Activated CD4-positive, alpha-beta T cell treated with anti-CD3 and anti-CD28 coated beads, Interleukin-2, amount 50 U/mL, for 1 hour (primary cell): ENCODE measurements at places on chromosomes 12 and 14.

GRCh38 chr14:25953532-25954139, 644.2 kb downstream of the NOVA1 start:
- DNase-seq = no peak

DNA sequence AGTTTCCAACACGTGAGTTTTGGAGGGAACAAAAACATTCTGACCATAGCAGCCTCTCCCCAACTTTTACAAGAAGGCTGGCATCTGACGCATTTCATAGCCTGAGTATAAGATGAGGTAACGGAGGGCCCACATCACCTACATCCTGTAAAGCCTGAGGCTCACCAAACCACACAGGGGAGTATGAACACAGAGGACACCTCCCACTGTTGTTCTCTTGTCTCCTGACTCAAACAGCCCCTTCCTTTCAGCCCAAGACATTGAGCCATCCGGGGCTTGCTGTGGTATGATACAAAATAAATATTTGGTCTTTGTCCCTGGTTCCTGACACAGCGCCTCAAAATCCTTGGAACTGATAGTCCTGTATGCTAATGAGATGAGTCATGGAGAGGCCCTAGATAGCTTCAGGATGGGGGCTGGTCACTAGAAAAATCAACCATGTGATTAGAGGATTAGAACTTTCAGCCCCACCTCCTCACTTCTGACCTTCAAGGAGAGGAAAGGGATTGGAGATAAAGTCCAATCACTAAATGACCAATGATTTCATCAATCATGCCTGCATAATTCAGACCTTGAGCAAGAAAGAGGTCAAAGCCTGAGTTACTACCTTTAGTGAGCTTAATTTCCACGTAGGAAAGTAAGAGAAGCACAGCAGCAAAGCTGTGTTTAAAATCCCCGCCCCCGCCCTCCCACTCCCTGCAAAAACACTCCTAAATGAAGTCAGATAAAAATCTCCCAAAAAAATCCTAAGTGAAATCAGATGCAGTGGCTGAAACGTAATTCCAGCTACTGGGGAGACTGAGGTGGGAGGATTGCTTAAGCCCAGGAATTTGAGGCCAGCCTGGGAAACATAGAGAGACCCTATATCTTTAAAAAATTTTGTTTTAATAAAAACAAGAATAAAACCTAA, 236.4 kb downstream of the PCNX1 start:
- DNase-seq = no peak

DNA sequence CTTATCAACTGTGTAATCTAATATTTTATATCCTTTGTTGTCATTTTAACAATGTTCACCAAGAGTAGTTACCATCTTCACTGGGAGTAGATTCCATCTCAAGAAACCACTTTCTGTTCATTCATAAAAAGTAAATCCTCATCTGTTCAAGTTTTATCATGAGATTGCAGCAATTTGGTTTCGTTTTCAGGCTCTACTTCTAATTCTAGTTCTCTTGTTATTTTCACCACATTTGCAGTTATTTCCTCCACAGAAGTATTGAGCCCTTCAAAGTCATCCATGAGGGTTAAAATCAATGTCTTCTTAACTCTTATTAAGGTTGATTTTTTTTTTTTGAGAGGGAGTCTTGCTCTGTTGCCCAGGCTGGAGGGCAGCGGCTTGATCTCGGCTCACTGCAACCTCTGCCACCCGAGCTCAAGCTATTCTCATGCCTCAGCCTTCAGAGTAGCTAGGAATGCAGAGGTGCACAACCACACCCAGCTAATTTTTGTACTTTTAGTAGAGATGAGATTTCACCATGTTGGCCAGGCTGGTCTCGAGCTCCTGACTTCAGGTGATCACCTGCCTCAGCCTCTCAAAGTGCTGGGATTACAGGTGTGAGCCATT, 276.6 kb downstream of the ACSS3 start:
- no peak for DNase-seq

GRCh38 chr12:56719056-56719455, 6.0 kb downstream of the NACA start:
- DNase-seq = no peak

DNA sequence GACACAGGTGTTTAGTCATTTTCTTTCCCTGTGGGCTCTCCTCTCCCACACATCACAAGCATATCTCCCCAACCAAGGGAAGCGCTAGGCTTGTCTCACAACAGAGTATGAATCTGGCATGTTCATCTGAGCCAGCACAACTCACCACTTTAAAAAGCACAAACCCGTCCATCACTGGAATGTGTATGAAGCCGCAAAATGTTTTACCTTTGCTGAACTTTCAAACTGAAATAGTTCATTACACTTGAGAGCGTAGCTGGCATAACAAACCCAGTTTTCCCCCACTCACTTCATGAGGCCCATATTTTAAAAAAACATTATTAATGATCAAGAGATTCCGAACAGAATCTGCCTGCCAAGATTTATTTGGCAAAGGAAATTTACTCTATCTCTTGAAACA, 15.8 kb downstream of the NID2 start:
- no peak for DNase-seq

DNA sequence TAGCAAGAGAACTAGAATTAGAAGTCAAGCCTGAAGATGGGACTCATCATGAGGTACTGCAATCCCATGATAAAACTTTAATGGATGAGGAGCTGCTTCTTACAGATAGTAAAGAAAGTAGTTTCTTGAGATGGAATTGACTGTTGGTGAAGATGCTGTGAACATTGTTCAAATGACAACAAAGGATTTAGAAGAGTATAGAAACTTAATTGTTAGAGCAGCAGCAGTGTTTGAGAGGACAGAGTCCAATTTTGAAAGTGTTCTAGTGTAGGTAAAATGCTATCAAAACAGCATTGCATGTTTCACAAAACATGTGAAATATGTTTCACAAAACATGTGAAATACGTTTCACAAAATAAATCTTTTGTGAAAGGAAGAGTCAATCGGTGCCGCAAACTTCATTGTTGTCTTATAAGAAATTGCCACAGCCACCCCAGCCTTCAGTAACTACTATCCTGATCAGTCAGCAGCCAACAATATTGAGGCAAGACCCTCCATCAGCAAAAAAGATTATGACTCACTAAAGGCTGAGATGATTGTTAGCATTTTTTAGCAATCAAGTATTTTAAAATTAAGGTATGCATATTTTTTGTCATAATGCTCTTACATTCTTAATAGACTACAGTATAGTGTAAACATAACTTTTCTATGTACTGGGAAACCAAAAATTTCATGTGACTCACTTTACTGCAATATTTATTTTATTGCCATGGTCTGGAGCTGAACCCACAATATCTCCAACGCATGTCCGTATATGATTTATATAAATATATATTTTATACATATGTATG, 173.4 kb upstream of the BMP4 start:
- DNase-seq = no peak

DNA sequence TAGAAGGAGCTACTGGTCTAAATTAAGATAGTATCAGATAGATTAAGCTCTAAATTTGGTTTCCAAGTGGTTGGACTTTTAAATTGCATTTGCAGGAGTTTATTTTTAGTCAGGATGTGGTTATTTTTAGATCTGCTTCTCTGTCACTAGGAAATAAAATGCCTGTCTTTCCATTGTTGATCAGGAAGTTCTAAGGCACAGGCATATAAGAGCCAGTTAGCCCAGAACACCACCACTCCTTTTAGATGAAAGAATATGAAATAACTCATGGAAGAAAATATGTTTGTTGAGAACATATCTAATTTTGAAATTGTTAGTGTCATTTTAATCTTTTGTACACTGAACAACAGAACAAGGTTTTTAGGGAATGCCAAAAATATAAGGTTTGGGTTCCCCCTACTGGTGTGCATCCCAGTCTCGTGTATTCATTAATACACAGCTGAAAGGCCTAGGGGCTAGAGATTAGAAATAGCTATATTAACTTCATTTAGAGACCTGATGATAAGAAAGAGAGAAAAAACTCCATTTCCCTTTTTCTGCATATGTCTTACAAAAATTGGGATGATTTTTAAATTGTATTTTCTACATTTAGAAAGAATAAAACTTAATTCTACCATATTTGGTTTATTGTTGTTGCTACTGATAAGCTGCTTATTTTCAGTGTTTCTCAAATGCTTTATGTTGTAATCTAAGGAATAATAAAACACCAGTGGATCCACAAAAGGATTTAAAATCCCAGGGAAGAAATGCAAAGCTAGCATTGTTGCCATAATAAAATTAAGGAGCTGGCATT, 67.2 kb downstream of the RIC8B start:
- peak; percentile 24 for DNase-seq

- DNase-seq = no peak
Measured at GRCh38 chr14:76762411-76763095, 1.3 kb downstream of the VASH1 start.

- no peak for DNase-seq
Measured at GRCh38 chr12:28209782-28210181, 19.5 kb downstream of the CCDC91 start.

GRCh38 chr12:76007640-76008039, 23.9 kb downstream of the PHLDA1 start:
- no peak for DNase-seq

DNA sequence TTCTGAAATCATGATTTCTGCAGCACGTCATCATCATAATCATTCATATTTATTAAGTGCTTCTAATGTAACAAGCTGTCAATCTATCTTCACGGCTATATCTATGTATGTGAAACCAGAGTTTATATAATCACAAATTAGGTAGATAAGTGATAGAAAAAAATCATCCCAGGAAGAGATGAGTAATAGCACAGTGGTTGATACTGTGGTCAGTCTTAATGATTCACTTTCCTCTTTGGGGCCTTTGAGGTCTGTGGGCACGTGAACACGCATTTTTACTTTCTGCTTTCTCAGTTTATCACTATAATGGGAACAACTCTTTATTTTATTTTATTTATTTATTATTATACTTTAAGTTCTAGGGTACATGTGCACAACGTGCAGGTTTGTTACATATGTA, 265.9 kb upstream of the NOVA1 start:
- DNase-seq = no peak

GRCh38 chr14:35956376-35957085, 130.4 kb downstream of the BRMS1L start:
- DNase-seq = no peak

- DNase-seq = no peak
Measured at GRCh38 chr12:67928621-67929383, 60.4 kb upstream of the IFNG-AS1 start.

GRCh38 chr14:33287189-33287588, 348.5 kb downstream of the NPAS3 start:
- DNase-seq = no peak

- no peak for DNase-seq
Measured at GRCh38 chr14:68576496-68577244, 216.2 kb downstream of the ZFP36L1 start.

GRCh38 chr12:65326616-65327015, 48.1 kb downstream of the MSRB3 start:
- no peak for DNase-seq

DNA sequence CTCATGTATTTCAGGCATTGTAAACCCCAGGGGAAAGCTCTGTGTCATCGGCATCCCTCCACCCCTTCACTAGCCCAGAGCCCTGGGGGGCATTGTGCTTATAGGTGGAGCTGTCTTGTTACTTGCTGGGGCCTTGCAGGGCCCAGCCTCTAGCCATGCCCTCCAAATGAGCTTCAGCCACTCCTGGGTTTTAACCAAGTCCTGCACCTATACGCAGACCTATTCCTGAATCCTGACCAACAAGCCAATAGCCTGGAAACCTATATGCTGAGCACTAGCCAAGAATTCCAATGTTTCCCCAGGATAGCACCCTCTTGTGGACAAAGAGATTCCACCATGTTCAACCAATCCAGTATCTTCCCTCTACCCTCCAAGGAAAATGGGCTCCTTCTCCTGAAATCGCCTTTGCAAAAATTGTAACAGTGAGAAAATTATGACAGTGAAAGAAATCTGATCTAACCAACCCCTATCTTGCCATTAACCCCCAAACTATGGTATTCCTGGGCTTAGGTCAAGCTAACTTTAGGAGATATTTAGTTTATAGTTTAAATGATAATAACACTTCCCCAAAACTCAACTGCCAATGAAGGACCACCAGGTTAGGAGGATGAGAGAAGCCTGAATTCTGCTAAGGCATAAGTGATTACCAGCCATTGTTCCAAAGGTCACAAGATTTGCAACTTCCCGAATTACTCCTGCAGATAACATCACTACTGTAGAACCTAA, 55.5 kb downstream of the TTC7B start:
- no peak for DNase-seq

- DNase-seq = no peak
Measured at GRCh38 chr12:87066326-87066725, 810.1 kb upstream of the MGAT4C start.

DNA sequence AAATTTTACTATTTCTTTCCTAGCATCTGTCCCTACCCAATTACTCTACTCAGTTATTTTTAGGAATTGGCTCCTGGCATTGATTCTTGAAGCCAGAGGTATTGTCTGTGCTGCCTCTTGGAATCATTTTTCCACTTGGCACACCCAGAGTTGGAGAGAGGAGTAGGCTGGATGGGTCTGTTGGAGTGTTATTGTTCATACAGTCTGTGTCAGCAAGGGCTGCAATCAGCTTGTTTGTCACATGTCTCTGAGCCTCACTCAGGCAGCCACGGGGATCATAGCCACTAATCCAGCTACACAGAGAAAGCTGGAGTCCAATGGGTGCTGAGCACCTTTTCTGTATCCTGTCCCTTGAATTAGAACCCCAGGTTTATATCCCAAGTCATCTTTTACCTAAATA, 176.0 kb upstream of the DYRK2 start:
- DNase-seq = no peak

DNA sequence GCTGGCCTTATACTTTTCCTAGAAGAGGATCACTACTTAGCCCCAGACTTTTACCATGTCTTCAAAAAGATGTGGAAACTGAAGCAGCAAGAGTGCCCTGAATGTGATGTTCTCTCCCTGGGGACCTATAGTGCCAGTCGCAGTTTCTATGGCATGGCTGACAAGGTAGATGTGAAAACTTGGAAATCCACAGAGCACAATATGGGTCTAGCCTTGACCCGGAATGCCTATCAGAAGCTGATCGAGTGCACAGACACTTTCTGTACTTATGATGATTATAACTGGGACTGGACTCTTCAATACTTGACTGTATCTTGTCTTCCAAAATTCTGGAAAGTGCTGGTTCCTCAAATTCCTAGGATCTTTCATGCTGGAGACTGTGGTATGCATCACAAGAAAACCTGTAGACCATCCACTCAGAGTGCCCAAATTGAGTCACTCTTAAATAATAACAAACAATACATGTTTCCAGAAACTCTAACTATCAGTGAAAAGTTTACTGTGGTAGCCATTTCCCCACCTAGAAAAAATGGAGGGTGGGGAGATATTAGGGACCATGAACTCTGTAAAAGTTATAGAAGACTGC, 1.5 kb downstream of the MGAT2 start:
- no peak for DNase-seq

GRCh38 chr12:131353826-131354225, 357.1 kb upstream of the SFSWAP start:
- no peak for DNase-seq

DNA sequence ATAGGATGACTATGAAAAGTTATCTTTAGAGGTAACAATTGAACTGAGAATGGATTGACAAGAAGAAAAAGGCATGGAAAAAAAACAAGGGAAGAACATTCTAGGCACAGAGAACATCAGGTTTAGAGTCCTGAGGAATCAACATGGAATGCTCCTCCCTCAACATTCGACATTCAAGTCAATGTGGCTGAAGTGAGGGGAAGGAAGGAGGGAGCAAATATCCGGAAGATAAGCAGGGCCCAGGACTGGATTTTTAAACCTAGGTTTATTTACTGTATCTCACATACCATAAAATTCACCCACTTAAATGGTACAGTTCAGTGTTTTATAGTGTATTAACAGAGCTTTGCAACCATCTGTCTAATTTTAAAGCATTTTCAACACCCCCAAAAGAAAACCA, 9.6 kb upstream of the CCER1 start:
- no peak for DNase-seq
